ENCODE measurements at places on chromosomes 3 and 15. TPM values are rescaled to one million over a fixed set of nuclear protein-coding genes. Genes with fewer than 3 reads are reported as not detected.

The NBEAL2 gene
- 5.0 TPM for total RNA-seq

The SLC24A5 gene
- not detected for total RNA-seq

The SH2D7 gene
- total RNA-seq: not detected

The CTXN2 gene
- not detected for total RNA-seq

The WNT7A gene
- total RNA-seq: 0.29 TPM

The REC114 gene
- total RNA-seq: not detected

DNA sequence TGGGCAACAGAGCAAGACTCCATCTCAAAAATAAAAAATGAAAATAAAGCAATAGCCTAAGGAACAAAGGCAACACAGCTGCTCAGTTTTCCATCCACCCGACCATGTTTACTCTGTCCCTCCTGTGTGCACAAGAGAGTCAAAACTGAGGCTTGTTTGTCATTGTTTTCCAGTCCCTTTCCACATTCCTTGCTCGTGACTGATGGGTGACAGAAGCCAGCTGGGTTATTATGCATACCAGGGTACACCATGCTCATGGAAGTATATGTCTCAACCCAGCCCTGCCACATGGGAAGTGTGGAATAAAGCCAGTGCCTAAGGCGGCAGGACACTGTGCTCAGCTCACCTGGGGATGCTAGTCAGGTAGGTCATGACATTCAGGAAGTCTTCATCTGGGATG is 49.5 kb downstream of the MCF2L2 start:
- DNase-seq: no peak

- DNase-seq: no peak
Measured at GRCh38 chr3:31274326-31275024, 258.2 kb upstream of the STT3B start.

GRCh38 chr15:66952756-66953522 is 112.5 kb upstream of the SMAD3 start:
- DNase-seq: peak; percentile 53

GRCh38 chr3:17023006-17023664 is 138.4 kb downstream of the PLCL2 start:
- peak; percentile 47 for DNase-seq

DNA sequence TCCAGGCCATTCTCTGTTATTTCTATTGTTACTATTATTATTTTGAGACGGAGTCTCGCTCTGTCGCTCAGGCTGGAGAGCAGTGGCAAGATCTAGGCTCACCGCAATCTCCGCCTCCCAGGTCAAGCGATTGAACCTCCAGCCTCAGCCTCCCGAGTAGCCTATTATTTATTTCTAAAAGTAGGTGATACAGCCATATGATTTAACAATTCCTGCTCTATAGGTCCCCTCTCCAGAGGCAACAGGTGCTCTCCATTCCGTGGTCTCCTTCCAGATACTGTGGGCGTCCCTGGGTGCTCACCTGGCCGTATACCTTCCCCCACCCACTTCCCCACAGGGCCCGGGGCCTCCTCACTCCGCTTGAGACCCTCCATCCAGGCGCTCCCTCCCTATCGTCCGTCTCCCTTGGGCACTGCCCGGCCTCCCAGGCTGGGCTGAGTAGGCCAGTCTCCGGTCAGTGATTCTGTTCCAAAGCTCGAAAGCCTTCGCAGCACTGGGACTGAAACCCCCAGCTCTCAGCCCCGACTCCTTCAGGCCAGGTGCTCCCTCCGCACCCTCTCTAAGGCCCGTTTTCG is 708 bp upstream of the PTPN23 start:
- DNase-seq: no peak

- no peak for DNase-seq
Measured at GRCh38 chr3:60707452-60708020, 543.7 kb downstream of the FHIT start.

- DNase-seq: no peak
Measured at GRCh38 chr15:77641999-77642398, 9.3 kb upstream of the LINGO1 start.

DNA sequence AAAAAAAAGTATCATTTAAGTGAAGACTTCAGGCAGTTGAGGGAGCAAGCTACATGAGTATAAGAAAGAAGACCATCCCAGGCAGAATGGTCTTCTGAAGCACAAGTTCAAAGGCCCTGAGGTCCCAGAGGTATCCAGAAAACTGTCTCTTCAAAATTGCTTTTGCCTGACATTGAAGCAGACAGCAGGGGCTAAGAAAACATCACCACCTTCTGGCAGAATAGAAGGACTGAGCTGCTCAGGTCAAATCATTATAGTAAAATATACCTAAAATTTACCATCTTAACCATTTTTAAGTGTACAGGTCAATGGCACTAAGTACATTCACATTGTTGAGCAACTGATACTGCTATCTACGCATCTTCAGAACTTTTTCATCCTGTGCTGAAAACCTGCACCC is 16.4 kb downstream of the GPR160 start:
- DNase-seq: no peak

DNA sequence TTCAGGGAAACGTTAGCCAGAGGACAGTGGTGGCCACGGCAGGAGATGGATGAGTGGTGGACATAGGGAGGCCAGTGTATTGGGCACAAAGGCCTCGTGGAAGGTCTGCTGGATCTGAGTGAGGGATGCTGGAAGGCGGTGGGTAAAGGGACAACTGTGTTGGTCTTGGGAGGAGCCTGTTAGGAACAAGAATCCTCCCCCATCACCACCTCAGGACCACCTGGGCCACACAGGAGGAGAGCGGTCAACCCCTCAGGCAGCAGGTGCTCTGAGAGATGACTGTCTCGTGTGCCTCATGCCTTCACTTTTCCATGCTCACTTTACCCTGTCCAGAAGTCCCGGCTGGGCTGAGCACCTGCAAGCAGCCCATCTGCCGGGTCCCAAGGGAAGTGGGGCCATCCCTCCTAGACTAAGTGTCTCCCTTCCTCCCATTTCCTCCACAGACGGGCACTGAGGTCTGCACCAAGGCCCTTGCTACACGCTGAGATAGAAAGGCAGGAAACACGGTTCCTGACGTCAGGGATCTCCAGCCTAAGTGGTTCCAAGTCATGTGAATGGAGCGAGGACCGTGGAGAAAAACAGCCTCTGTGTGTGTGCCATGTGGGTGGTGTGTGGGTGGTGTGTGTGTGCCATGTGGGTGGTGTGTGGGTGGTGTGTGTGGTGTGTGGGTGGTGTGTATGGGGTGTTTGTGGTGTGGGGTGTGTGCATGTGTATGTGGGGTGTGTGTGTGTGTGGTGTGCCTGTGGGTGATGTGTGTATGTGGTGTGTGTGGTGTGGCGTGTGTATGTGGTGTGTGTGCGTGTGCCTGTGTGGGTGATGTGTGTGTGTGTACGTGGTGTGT is 47.8 kb upstream of the CTSH start:
- no peak for DNase-seq

DNA sequence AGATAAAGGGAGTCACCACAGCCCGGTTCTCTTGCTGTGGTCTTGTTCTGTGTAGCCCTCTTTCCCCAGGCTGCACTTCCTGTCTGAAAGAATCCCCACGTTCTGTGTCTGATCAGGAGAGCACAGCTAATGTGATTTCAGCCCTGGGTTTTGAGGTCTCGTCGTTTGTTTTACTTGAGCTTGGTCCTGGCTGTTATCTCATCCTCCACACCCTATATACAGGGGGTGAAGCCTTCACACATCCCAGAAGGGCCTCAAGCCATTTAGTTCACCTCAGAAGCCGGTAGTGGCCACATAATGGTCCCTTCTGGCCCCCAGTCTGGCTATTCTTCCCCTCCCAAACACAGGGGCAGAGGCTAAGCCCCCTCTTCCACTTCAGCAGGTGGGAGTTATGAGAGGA is 115.6 kb downstream of the PDE8A start:
- no peak for DNase-seq

- no peak for DNase-seq
Measured at GRCh38 chr15:63418811-63419210, 37.2 kb upstream of the CA12 start.

All from Daoy (cell line).